ENCODE measurements at places on chromosomes 7 and 10.

DNA sequence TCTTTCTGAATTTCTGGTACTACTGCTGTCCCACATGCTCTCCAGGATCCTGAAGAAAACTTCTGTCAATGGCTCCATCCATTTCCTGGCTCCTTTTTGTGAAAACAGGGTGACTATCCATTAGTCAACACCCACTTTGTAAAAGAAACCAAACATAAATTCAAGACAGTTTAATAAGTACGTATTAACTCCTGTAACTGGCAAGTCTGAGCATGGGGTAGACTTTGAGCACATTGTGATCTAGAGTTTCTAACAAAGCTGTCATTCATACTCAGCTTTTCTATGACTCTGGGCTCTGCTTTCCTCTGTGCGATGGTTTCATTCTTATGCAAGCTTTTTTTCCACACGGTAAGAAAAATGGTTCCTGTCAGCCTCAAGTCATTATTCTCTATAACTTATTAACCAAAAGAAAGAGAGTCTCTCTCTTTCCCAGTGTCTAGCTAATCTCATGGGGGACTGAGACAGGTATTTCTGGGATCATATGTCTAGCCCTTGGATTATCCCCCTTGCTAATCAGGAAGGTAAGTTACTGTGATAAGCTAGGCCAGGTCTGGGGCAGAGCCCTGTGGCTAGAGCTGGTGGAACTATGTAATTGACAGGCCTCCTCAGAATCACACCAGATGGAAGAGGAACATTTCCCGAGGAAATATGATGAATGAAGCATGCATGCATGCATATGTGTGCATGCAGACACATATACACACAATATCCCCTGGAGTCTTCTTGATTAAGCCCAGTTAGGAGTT is 98.5 kb downstream of the GNAI1 start:
- DNase-seq, result peak; percentile 60

GRCh38 chr7:102451371-102452054 is 13.2 kb downstream of the ALKBH4 start:
- no peak for DNase-seq

- no peak for DNase-seq
Observed at GRCh38 chr10:23408330-23408976, 30.4 kb upstream of the OTUD1 start.

- no peak for DNase-seq
Observed at GRCh38 chr10:48913674-48914073, 26.0 kb downstream of the LRRC18 start.

GRCh38 chr10:70312249-70312648 is 28.4 kb upstream of the NPFFR1 start:
- no peak for DNase-seq

DNA sequence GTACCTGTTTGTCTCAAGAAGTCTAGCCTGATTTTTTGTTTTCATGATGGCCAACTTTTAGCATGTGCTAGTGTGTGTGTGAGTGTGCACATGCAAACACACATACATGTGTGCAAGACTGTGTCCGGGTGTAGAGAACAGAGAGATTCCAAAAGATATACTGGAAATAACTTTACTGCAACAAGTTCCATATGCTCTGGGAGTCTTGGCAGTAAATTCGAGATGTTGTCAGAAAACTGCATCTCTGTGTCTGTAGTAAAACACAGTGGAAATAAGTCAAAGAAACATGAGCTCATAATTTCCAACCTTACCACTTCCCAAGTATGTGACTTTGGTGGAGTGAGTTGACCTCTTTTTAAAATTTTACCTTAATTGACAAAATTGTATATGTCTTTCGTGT is 950.8 kb upstream of the C7orf33 start:
- no peak for DNase-seq

- no peak for DNase-seq
Observed at GRCh38 chr10:49298983-49299815, at the start of gene C10orf71. Gene C10orf71 (plus strand): TSS chr10:49299170. CDS start chr10:49322546, 23,376 bp downstream.

- no peak for DNase-seq
Observed at GRCh38 chr7:92567460-92567859, 22.7 kb downstream of the FAM133B start.

- no peak for DNase-seq
Observed at GRCh38 chr10:99828464-99828863, 46.0 kb downstream of the ABCC2 start.

DNA sequence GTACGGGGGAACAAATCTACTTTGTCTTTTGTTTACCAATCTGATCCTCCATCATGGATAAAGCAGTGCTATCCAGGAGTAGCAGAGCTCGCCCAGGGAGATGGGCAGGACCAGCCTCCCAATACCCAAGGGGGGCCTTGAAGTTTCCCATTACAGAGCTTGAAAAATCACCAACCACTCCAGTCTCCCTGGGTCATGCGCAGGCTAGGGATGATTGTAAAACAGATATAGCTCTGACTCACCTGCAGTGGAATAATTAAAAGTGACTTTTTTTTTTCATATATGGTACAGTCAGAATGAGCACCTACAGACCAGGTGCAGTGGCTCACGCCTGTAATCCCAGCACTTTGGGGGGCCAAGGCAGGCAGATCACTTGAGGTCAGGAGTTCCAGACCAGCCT is 204.6 kb upstream of the PLXNA4 start:
- no peak for DNase-seq

DNA sequence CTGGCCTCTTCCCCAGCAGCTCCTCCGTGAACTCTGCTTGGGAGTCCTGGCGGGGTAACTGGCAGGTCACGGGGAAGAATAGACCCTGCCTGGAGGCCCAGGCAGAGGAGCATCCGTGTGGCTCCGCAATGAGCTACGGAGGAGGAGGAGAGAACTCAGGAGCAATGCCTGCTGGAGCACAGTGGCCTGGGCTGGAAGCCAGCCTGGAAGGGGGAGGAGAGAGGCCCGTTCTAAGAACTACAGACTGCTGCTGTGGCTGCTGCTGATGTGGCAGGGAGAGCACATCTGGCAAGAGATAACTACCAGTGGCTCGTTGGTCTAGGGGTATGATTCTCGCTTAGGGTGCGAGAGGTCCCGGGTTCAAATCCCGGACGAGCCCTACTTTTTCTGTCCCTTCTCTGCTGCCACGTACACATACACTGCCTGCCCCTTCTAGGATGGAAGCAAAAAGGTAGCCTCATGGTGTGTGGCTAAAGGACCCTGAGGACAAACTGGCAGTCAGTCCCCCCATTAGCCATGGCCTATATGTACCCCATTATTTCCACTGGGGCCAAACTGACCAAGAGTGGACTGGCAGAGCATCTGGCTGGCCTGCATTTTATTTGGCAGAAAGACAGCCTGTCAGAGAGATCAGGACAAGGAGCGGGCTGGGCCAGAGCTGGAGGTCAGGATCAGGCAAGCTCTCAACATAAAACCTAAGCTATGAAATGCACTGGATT is 7.7 kb upstream of the OPN1SW start:
- DNase-seq, result no peak

GRCh38 chr7:127415060-127415742 is 22.7 kb upstream of the ZNF800 start:
- no peak for DNase-seq

DNA sequence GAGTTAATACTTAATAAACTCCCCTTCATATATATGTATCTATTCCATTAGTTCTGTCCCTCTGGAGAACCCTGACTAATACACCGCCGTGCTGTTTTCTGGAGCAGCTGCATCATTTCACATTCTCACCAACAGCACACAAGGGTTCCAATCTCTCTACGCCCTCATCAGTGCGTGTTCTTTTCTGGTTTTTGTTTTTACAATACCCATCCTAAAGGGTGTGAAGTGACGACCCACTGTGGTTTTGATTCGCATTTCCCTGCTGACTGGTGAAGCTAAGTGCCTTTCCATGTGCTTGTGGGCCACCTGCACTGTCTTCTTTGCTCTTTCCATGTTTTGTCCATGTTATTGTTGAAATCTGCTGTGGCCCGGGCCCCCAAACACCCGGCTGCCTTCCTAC is 11.0 kb upstream of the INSIG1 start:
- DNase-seq, result no peak

GRCh38 chr7:64630496-64630895 is 35.4 kb upstream of the ZNF107 start:
- DNase-seq, result no peak

- DNase-seq, result no peak
Observed at GRCh38 chr10:70106958-70107791, 25.4 kb downstream of the AIFM2 start.
